ENCODE measurements at places on chromosomes 2 and 18.

DNA sequence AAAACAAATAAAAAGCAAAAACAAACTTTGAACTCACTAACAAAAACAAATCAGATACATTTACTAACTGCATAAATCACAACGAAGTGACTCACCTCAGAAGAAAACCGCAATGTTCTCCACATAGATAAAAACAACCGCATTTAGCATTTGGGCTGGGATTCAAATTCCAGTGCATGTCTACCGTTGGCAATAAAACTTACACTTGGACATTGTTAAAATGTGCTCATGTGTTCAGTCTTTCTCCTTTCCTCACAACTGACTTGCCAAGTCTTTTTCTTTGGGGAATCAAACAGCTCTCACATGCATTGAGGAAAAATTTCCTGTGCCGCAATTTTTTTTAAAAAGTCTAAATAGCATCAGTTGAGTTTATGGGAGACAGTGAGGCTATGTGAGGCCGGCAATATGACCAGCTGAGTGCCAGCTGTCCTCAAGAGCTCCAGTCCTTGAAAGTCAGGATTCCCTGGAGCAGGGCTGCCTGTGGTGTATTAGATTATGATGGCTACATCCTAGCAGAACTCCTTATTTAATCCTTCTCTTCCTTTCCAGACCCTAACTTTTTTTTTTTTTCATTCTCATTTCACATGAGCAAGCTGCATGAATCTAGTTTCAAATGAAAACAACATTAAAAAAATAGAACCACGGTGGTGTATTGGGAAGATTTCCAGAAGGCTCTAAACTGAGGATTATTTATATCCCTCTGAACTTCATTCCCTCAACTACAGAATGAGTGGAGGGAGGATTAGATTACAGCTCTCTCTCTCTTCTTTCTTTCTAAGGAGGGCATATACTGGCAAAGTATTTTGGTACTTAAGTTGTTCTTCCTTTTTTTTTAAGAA is 70.2 kb upstream of the MEIS1 start:
- DNase-seq, result no peak

DNA sequence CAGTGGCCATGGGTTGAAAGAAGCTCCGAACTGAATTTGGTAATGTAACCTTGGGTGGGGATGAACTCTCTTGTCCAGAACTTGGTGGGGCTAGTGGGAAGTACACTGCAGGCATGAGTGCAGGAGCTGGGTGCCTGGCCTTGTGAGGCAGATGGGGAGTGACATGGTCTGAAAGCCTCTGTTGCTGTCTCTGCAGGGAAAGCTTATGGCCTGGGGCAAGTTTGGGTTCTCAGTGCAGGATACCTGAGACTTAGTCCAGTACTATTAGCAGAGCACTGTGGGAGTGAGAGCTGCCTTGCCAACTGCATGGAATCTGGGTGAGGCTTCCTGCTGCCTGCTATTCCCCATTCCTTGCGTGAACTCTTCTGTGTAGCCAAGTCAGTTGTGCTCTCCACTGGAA is 1620.9 kb upstream of the NXPH2 start:
- no peak for DNase-seq

DNA sequence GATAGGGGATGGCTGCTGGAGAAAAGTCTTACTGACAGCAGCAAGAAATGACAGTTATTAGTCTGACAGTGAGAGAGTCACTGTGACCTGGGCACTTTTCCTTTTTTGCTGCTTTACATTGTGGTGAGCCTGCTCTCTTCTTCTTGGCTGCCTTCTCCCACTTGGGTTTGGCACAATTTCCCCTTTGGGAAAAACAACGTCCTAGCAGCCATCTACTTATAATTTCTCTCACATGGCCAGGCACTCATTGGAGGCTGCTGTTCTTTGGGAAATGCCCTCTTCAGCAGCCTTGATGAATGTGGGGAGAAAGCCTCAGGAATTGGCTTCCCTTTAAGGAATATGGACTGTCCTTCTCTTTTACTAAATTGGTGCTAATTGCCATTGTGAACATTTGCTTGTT is 60.4 kb upstream of the SLC1A4 start:
- no peak for DNase-seq

DNA sequence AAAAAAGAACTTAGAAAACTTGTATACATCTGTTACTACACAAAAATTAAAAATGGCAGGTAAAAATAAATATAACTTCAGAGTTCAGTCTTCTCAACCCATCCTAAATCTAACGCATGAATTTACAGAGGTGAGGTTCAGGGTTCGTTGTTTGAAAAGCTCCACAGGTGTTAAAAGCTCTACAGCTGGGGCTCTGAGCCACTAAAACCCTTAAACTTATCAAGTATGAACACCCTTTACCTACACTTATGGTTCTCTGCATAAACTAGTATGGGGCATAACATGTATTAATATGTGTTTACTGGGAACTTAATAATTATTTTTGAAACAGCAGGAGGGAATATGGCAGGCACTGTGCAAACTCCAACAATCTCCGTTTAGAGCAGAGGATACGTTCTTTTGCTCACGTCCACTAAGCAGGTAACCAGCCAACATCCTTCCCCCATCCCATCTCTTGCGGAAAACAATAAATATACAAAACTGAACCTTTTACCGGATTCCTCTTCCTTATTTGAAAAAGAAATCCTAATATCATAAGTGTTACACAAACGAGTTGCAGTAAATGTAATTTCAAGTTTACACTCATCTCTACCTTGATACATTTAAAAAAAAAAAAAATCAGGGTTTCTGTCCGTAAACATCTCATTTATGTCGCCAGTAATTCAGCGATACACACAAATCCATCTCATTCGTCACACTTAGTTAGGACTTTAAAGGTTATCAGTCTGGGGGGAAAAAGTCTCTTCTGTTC is 1.3 kb downstream of the PIAS2 start:
- DNase-seq, result no peak

DNA sequence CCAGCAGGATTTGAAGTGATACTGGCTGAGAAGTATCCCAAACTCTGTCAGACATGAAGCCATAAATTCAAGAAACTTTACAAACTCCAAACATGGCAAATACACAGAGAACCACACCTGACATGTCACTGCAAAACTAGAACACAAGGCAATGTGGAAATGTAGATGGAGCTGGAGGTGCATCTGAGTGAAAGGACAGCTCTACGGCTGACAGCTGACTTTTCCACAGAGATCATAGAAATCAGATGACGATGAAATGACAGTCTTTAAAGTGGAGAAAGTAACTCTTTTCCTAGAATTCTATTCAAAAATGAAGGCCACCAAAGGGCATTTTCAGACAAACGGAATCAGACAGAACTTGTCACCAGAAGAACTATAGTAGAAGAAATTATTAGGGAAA is 97.5 kb downstream of the LDLRAD4 start:
- no peak for DNase-seq

DNA sequence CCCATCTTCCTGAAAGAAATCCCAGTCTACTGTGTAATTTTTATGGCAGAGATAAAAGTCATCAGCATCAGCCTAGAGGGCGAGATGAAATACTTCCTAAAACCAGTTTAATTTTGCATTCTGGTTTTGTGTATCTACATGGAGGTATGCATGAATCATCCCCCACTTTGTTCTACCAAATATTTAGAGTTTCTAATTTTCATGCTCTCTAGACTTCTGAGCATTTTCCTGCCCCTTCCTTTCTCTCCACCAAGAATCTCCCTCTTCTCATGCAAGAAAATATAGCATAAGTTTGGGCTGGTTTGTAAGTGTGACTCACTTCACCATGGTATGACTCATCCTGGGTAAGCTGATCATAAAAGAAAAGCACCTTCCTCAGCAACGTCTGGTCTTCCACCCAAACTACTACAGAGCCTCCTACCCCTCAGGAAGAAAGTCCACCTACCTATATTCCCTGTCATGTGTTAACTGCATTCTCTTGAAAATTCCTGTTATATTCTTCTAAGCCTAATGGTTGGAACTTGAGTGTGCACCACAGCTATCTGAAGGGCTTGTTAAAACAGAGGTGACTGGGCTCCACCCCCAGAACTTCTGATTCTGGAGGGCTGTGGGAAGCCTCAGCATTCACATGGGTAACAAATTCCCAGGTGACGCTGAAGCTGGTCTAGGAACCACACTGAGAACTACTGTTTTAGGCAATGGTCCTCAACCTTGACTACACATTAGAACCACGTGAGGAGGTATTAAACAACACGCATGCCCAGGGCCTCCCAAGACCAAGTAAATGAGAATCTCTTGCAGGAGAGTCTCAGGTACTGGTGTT is 37.4 kb upstream of the RAPGEF4 start:
- DNase-seq, result no peak

GRCh38 chr18:72833471-72833870 is 34.3 kb downstream of the NETO1 start:
- no peak for DNase-seq

- no peak for DNase-seq
Observed at GRCh38 chr2:218257390-218257981, 3.3 kb upstream of the GPBAR1 start.

GRCh38 chr2:176573612-176574483 is 304.6 kb downstream of the MTX2 start:
- no peak for DNase-seq

DNA sequence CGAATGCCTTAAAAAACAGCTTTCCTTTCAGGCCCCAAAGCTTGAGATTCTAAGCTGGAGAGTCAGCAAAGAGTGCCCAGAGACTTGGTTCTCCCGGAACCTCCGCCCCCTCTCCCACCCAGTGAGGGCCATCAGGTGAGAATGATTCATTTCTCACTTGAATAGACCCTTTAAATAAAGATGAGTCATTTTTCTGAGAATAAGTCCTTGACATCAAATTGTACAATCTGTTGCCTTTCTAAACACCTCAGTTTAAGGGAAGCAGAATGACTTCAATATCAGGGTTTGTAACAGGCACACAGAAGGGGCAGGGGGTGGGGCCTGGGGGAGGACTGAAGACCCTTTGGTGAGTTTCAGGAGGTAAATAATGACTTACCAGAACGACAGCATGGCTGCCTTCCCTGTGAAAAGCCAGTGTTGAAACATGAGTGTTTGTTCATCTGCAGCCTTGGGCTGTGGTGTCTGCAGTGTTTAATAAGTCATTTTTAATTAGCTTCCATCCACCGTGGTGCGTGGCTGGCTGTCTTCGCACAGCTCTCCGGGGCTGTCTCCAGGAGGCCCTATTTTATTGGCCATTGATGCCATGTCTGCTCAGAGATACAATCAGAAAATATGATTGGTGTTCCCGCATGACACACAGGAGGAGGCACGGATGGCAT is 134.9 kb upstream of the ZNF236 start:
- DNase-seq, result no peak

DNA sequence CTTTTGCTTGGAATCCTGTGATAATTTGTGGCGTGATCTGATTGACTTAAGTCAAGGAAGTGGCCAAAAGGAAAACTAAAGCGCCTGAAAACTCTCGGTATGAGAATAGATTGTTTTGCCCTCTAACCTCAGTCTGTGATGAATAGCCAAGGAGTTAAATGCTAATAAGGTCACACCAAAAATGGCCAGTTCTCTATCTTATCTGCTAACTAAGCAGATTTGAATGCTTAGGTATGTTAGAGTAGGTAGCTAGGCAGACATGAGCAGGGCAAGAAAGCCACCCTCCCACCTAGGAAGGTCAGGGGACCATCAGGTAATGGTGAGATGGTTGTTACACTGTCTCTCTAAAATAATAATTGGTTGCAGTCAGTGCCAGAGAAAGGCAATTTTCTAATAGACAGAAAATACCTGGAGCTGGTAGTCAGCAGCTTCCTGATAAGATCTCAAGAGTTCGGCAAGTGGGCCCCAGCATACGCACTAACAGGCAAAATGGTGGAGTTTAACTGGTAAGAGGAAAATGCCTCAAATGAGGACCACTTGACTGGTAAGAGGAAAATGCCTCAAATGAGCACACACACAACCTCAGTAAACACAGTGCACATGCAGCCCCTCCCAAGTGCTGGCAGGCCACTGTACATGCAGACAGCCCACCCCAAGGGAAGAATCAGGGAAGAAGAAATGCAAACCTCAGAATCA is 468.4 kb downstream of the MBD2 start:
- no peak for DNase-seq

GRCh38 chr2:10427618-10427949 is 20.5 kb downstream of the ODC1 start:
- DNase-seq, result no peak

GRCh38 chr2:105274046-105274445 is 32.5 kb downstream of the GPR45 start:
- no peak for DNase-seq

DNA sequence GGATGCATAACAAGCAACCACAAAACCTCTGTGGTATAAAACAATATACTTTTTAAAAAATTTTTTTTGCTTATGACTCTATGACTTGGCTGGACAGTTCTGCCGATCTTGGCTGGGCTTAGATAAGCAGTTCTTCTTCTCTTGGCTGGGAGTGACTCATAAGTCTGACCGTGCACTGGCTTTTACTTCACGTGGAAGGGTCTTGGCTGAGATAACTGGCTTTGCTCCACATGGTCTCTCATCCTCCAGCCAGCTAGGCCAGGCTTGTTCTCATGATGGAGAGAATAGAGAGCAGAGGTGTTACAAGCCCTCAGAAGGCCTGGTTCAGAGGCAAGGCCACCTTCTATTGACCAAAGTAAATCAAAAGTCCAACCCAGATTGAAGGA is 178.9 kb upstream of the SERPINE2 start:
- no peak for DNase-seq

DNA sequence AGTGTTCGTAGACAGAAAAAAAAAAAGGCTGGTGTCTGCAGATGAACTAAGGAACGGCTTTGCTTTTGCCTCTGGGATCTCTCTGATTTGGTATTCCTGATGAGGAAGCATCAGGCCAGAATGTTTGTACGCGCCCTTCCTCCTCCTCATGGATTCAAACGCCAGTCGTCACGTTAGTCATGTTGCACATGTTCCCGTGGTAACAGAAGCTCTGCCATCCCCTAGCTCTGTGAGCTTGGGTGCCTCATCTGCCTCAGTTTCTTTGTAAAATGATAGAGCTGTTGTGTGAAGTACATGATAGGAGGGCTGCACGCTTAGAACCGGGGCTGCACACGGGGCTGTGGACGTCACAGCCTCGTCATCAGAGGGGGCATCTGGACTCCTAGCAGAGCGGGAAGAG is 47.0 kb downstream of the TSHZ1 start:
- DNase-seq, result no peak

DNA sequence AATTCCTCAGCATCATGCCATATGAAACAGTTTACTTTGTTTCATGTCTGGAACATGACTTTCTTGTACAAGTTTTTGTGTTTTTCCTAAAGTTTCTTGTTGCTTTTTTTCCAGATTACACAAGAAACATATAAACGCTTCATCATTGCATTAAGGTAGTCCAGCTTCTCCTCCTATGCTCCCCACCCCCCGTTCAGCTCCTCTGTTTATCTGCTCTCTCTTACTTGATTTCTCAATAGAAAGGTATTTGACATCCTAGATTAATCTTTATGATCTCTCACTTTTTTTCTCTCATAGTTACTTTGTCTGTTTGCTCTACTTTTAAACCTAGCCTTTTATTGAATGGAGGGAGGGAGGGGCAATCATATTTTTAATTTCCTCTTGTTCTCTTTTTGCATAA is 25.4 kb downstream of the SLC40A1 start:
- DNase-seq, result no peak

- no peak for DNase-seq
Observed at GRCh38 chr18:58362027-58362575, 266.8 kb downstream of the ALPK2 start.

- DNase-seq, result no peak
Observed at GRCh38 chr2:64568836-64569235, 44.7 kb downstream of the AFTPH start.

GRCh38 chr2:210167227-210167626 is 4.0 kb downstream of the KANSL1L start:
- no peak for DNase-seq

GRCh38 chr2:181330286-181330685 is 126.9 kb upstream of the ITGA4 start:
- no peak for DNase-seq

All from activated naive CD4-positive, alpha-beta T cell (primary cell).